ENCODE measurements at places on chromosomes 6 and 20.

DNA sequence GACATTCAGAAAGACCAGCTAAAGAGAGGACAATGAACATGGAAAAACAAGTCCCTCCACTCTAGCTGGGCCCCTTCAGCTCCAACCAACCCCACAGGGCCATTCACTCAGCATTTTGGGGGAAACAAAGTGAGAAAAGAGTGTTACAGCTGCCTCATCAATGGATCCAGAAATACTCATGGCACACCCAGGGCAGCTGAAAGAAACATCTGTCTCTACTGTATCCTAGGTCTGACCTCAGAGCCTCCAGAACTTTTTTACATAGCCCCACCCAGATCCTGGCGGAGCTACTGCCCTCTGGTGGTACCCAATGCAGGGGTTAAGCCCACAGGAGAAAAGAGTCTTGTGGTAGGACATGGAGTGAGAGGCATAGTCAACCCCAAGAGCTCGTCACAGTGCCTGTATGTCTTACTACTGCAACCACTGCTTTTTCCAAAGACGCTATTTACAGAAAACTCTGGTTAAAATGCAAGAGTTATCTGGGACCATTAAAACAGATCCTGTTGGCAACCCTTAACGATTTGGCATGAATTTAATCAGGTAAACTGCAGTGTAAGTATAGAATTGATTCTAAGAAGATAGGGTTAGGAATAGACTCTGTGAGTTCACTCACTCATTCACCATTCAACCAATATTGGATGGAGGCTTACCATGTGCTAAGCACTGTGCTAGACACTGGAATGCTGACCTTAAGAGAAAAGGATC is 37.4 kb upstream of the FAM83C start:
- DNase-seq, result peak; percentile 14

GRCh38 chr20:17932396-17932795 is 36.2 kb downstream of the SNX5 start:
- no peak for DNase-seq

GRCh38 chr6:73085443-73085871 is 139.8 kb downstream of the KHDC1L start:
- no peak for DNase-seq

- DNase-seq, result no peak
Observed at GRCh38 chr6:27892649-27893058, 19.5 kb downstream of the OR2B2 start.

GRCh38 chr6:101114703-101115102 is 233.6 kb upstream of the ASCC3 start:
- DNase-seq, result no peak

DNA sequence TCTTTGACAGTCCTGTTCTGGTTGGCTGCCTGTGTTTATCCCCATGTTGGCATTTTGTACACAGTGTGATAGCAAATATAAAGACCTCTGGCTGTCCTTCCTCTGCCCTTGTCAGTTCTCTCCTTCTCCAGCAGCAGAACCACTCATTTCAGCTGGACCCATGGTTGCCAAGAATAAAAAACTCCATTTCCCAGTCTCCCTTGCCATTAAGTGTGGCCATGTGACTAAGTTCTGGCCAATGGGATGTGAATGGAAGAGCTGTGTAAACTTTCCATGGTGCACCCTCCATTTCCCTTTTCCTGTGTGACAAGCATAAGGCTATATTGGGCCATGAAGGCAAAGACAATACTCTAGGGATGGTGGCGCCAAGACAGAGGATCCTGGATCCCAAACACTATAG is 78.4 kb upstream of the TBC1D7 start:
- DNase-seq, result no peak

DNA sequence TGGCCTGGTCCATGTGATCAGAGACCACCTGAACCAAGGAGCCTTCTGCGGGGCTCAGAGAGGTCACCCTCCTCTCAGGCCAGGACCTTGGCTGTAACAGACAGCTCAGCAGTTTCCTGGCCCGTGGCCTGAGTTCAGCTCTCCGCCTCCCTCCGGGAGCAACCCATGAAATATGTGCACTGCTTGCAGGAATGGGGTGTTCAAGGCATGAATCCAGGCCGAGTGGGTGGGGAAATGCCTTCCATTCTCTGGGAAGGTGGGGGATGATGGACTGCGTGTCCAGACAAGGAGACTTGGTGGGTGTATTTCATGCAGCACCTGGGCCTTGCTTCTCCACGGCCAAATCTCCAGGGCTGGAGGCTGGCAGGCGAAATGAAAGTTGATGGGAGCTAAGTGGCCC is 46.0 kb downstream of the SIRPA start:
- DNase-seq, result no peak

GRCh38 chr6:42555477-42556457 is 8.1 kb upstream of the UBR2 start:
- no peak for DNase-seq

DNA sequence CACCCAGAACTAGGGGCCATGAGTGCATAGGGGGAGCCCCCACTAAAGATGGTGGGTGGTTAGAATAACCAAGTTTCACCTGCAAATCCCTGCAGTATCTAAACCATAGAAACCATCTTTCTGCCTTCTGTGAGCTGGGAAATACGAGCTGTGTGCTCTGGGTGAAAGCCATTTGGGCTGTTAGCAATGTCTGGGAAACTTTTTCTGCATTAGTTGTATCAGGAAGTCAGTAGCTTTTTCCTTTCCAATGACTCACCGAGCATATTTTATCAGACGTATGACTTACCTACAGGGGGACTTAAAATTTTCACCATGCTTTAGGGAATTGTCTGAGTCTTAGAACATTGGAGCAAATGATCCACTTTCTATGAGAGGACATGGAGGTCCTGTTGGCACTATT is 584.0 kb downstream of the QKI start:
- DNase-seq, result no peak

DNA sequence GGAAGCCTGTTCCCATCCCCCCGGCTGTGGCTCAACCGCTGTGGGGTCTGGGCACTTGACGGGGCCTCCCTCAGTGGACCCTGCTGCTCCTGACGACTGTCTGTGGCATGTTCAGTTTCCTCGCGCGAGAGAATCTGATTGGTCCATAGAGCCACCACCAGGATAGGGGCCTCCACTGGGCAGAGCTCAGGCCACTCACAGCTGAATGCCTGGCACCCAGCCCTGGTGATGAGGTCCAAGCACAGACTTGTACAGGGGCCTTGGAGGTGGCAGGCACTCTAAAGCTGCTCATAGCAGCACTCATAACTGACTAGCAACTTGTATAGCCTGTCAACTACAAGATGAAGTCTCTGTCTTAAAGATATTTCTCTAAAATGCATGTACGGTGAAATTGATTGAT is 368.1 kb downstream of the NRN1 start:
- DNase-seq, result no peak

DNA sequence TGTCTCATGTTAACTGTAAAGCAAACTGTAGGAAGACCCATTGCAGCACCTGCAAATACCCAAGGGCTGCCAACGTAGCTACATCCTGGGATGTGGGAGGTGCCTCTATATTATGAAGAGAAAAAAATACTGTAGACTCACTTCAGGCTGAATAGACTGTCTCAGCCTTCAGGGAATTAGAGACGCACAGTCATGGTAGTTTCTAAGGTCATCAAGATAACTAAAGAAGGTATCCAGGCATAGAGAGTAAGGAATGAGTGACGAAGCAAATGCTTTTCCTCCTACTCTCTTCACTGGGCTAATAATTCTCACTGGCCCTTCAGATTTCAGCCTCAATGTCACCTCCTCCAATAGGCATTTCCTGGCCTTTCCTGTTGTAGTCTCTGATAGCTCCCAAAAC is 121.6 kb upstream of the ECI2 start:
- DNase-seq, result no peak

DNA sequence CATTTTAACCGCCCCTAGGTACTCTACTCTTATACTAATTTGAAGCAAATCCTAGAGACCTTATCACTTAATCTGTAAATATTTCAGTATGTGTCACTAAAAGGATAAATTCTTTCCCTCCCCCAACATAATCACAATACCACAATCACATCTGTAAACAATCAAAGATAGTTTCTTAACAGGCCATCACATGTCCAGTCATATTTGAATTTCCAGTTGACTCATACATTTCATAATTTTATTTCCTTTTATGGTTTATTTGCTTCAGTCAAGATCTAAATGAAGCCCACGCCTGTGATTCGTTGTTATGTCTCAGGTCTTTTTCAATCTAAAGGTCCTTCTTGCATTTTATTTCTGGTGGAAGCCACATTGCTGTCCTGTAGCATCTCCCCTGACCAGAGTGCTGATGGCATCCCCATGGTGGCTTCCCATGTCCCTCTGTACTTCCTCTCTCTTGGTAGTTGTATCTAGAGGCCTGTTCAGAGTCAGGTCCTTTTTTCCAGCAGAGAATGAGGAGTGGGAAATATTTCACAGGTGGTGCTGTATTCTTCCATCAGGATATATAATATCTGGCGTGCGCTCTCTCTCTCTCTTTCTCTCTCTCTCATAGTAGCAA is 128.6 kb upstream of the SLC22A23 start:
- no peak for DNase-seq

DNA sequence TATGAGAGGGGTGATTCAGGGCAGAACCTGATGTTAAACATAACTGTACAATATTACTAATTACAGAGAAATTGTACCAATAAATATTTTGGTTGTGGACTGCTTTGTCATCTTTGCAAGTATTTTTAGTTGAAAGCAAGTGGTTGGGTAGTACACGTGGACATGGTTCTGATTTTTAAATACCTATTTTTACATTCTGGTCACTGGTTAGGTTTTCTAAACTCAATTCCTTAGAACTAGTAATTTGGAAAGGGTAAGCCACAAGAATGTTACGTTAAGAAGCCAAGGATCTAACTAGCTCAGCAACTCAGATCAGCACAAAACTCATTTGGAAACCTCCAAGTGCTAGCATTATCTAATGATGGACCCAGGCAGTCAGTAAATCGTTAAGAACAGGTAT is 2.7 kb downstream of the EPB41L2 start:
- DNase-seq, result no peak

DNA sequence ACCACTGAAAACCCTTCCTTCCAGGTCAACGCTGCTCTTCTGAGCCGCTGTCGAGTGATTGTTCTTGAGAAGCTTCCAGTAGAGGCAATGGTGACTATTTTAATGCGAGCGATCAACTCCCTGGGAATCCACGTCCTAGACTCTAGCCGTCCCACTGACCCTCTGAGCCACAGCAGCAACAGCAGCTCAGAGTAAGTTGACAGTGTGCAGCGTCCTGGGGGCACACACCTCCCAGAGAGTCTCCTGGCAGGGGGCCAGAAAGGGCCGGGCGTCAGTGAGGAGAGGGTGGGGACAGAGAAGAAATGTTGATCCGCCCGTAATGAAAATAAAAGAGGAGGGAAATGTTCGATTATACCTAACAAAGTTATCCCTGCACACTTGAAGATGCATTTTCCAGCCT is 5.0 kb downstream of the WRNIP1 start:
- DNase-seq, result no peak

DNA sequence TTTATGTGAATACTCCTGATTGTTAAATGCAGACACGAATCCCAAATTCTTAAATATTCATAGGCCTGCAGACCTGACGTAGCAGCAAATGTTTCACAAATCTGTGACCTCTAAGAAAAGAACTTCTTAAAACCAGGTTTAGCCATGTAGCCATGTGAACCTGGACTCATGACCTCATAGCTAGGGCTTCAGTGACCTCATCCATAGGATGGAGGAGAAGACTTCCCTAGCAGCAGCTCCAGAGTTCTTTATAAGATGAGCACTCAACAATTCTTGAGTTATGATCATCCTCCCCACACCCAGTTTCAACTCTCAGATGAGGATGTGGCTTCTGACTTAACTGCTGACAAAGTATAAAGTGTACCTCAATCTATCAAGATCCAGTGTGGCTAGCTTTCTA is 45.8 kb upstream of the TCF21 start:
- no peak for DNase-seq
